ENCODE measurements at places on chromosomes 7 and 10.

GRCh38 chr7:99694201-99694911, 14.6 kb upstream of the CYP3A5 start:
- H3K27me3 ChIP-seq = no peaks in the 10 kb centered on the region
- no peak for DNase-seq
- no peak overlapping the region for H3K27ac ChIP-seq
- peaks cover 13% of the 10 kb centered on the region for H3K4me1 ChIP-seq
- no peak overlapping the region for H3K4me3 ChIP-seq

- H3K4me1 ChIP-seq = peaks cover 13% of the 10 kb centered on the region
- no peak for DNase-seq
- H3K36me3 ChIP-seq = peaks cover 6% of the 10 kb centered on the region
These were observed 150.9 kb downstream of the RGS10 start for GRCh38 chr10:119391440-119392251.

DNA sequence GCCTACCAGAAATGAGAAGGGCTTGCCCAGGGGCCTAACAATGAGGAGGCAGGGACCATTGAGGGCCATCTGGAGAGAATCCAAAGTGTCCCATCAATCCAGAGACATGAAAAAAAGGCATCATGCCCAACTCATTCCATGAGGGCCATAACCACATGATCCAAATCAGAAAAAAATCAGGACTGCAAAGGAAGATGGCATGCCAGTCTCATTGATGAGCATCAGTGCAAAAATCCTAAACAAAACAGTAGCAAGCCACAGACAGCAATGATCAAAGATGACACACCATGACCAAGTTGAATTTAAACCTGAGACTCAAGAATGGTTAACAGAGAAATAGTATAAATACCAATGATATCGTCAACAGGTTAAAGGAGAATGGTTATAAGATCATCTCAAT, 7.0 kb upstream of the CYP3A4 start:
- peaks cover 4% of the 10 kb centered on the region for H3K27me3 ChIP-seq
- no peak overlapping the region for H3K4me3 ChIP-seq
- no peak for DNase-seq

DNA sequence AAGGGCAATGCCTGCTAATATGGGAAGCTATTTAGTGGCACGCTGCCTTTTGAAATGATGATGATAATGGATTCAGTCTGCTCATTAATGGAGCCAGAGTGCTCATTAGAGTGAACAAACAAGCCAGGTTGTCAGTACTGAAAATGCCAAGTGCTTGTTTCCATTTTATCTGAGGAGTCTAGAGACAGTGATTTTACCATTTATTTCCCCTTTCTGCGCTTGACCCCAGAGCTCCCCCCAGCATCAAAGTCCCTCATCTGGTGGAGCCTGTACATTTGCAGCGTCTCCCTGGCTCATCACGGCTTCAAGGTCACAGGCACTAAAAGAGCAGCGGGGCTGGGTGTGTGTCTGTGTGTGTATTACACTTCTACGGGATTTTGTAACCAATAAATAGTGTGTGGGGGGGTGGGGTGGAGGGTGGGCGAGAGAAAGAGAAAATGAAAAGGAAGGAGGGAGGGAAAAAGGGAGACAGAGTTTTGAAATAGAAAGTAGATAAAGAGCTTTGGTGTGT, 553.8 kb downstream of the TFEC start:
- no peaks in the 10 kb centered on the region for H3K36me3 ChIP-seq
- peaks cover 43% of the 10 kb centered on the region for H3K27me3 ChIP-seq
- H3K27ac ChIP-seq = no peak overlapping the region
- no peak for DNase-seq
- H3K4me1 ChIP-seq = peaks cover 11% of the 10 kb centered on the region
- peak overlapping the region; percentile 64 for H3K4me3 ChIP-seq

- H3K36me3 ChIP-seq = no peaks in the 10 kb centered on the region
- H3K27me3 ChIP-seq = no peaks in the 10 kb centered on the region
- DNase-seq = no peak
- H3K4me3 ChIP-seq = no peak overlapping the region
These were observed 671.9 kb upstream of the GALNT17 start for GRCh38 chr7:70460071-70460470.

DNA sequence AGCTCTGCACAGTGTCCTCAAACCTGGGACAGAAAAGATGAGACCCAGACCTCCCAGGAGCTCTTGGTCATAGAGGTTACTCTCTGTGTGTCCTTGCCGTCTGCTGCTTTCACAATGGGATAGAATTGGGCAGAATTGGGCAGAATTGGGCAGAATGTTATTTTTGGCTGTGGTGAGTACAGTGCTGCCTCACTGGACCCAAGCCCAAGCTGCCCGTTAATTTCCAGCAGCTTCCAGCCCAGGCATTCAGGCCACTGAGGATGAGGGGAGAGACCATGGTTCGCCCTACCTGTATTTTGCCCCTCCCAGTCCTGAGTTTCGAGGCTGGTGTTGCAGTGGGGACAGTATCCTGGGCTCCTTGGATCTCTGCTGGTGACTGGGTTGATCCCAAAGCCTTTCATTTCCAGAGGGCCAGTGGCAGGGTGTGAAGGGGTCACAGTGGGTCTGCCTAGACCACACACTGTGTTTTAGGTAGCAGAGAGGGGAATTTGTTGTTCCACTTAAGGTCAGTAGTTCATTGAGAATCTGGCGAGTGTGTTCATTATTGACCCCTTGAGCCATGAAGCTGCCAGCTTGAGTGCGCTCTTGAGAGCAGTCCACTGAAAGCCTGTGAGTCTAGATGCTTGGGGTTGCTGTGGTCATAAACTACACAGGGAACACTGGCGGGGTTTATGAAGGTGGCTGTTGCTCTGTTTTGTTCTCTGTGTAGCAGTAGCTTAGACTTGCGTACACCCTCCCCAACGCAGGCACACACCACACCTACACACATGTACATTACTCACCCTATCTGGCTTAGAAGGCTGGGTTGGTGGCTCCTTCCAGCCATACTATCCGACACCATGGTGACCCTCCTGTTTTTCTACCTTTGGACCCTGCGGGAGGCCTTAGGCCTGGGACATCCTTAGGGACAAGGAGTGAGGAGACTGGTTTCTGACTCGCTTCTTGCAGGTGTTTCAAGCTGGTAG, 23.5 kb downstream of the NACAD start:
- peak; percentile 29 for DNase-seq
- peaks cover 86% of the 10 kb centered on the region for H3K36me3 ChIP-seq
- no peak overlapping the region for H3K4me3 ChIP-seq
- peaks cover 44% of the 10 kb centered on the region for H3K4me1 ChIP-seq
- no peaks in the 10 kb centered on the region for H3K27me3 ChIP-seq

- H3K36me3 ChIP-seq = no peaks in the 10 kb centered on the region
- H3K4me3 ChIP-seq = no peak overlapping the region
These were observed 46.8 kb upstream of the CD36 start for GRCh38 chr7:80591654-80592053.

DNA sequence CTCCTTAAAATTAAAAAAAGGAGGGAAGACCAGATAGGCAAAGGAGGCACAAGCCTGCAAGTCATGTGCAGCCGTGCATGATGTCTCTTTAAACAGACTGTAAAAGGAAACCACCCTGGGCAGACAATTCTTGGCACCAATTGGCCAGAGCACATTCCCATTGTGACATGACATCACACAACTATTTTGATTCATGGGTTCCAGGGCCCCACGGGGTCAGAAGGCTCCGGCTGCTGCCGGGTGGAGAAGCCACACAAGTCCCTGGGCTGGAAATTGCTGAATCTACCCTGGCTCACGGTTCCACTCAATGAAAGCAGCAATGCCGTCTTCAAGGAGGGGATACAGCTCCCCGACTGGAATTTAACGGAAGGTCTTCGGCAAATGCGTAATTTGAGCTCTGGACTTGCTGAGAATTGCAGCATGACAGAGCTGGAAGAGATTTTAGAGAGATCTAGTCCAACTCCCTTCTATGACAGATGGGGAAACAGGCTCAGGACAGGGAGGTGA, 140.5 kb downstream of the PRKAG2 start:
- no peak overlapping the region for H3K4me3 ChIP-seq
- H3K36me3 ChIP-seq = peaks cover 1% of the 10 kb centered on the region
- H3K4me1 ChIP-seq = peaks cover 12% of the 10 kb centered on the region
- no peak overlapping the region for H3K27ac ChIP-seq

DNA sequence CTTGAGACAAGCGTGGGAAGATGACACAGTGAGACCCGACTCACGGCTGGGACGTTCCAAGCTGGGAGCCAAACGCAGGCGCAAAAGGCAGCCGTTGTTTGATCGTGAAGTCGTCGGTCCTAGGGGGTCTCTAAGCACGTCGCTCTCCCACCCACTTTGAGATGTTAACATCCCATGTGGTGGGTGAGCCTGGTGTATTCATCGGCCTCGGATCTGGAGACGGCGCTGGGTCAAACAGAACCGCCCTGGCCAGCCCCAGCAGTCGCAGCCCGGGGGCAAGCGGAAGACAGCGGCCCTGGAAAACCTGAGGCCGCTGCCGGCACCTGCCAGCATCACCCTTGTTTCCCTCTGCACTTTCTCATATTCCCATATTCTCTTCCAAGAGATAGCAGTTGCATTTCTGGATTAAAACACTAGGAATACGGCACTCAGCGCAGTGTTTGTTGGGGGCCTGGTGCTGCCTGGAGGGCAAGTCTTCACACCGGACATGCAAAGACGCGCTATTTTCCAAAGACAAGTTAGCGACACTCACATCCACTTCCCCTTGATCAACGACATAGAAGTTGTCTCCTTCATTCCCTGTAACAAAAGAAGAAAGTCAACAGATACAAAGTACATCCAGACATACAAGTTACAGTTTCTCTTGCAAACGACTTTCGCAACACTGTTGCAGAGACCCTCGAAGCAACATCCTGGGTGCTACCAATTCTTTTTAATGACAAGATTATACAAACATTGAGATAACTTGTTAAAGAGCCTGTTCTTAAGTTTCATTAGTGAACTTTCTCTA, 86.2 kb upstream of the PDGFA start:
- DNase-seq = no peak
- peaks cover 80% of the 10 kb centered on the region for H3K4me1 ChIP-seq
- H3K36me3 ChIP-seq = peaks cover 71% of the 10 kb centered on the region
- H3K4me3 ChIP-seq = peak overlapping the region; percentile 83
- H3K27me3 ChIP-seq = no peaks in the 10 kb centered on the region

- H3K4me3 ChIP-seq = no peak overlapping the region
- H3K27me3 ChIP-seq = no peaks in the 10 kb centered on the region
These were observed 173.6 kb downstream of the ARHGAP12 start for GRCh38 chr10:31754803-31755624.

GRCh38 chr10:83991986-83992753, 147.1 kb upstream of the GHITM start:
- H3K4me1 ChIP-seq = no peaks in the 10 kb centered on the region
- no peaks in the 10 kb centered on the region for H3K27me3 ChIP-seq
- no peaks in the 10 kb centered on the region for H3K36me3 ChIP-seq
- no peak overlapping the region for H3K4me3 ChIP-seq

GRCh38 chr10:89651916-89652573, 7.0 kb upstream of the PANK1 start:
- H3K27ac ChIP-seq = no peak overlapping the region
- H3K36me3 ChIP-seq = no peaks in the 10 kb centered on the region
- H3K4me1 ChIP-seq = no peaks in the 10 kb centered on the region
- H3K4me3 ChIP-seq = no peak overlapping the region
- no peak for DNase-seq

- no peak overlapping the region for H3K4me3 ChIP-seq
- peaks cover 18% of the 10 kb centered on the region for H3K36me3 ChIP-seq
- H3K27me3 ChIP-seq = no peaks in the 10 kb centered on the region
- no peak for DNase-seq
- peaks cover 33% of the 10 kb centered on the region for H3K4me1 ChIP-seq
These were observed 36.4 kb downstream of the ZNF438 start for GRCh38 chr10:30995081-30995770.

GRCh38 chr7:29806995-29807841, 910 bp downstream of the WIPF3 start:
- peak overlapping the region; percentile 53 for H3K4me3 ChIP-seq
- H3K36me3 ChIP-seq = no peaks in the 10 kb centered on the region
- peaks cover 80% of the 10 kb centered on the region for H3K27me3 ChIP-seq
- DNase-seq = no peak

DNA sequence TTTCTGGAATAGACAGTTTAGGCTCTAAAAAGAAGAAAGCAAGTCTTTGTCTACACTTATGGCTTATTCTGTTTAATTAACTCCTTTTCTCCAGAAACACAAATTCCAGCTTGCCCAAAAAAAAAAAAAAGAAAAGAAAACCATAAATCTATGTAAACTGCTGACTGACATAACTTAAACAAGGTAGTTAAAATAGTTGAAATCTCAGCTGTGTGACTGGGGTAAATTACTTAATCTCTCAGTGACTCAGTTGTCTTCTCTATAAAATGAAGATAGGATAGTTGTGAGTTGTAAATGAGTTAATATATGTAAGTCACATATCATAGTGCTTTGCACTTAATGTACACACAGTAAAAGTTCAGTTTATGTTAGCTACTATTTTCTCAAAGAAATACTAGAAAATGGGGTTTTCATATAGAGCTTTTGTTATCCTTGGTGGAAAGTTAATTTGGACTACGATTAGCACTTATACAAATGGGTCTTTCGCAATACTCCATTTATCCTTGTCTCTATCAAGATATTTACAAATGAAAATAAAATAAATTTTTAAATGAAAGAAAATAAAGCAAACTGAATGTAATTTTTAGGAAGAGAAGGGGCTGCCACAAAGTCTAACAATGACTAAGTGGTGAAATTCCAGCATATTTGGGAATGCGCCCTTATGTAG, 200.9 kb downstream of the MBL2 start:
- DNase-seq = no peak
- no peak overlapping the region for H3K27ac ChIP-seq
- no peaks in the 10 kb centered on the region for H3K27me3 ChIP-seq
- H3K4me3 ChIP-seq = no peak overlapping the region
- H3K36me3 ChIP-seq = no peaks in the 10 kb centered on the region

GRCh38 chr7:23117841-23118240, 12.3 kb downstream of the KLHL7 start:
- H3K27ac ChIP-seq = no peak overlapping the region
- no peaks in the 10 kb centered on the region for H3K27me3 ChIP-seq
- H3K36me3 ChIP-seq = peaks cover 8% of the 10 kb centered on the region
- H3K4me3 ChIP-seq = no peak overlapping the region

DNA sequence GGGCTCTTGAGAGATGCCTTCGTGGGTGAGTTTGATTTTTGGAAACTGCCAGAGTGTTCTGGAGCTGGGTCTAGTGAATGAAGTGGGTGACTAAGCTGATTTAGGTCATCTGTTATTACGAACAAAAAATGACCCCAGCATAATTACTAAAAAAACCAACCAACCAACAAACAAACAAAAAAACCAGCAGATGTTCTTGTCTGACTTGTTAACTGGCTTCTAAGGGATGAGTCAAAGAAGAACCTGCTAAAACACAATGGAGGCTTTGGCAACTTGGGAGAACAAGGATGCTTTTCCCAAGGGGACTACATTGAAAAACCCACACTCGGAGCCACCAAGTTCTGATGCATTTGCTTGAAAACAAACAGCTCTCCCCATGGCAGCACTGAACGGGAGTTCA, 11.5 kb downstream of the TACR2 start:
- DNase-seq = no peak
- no peaks in the 10 kb centered on the region for H3K27me3 ChIP-seq
- peaks cover 52% of the 10 kb centered on the region for H3K36me3 ChIP-seq
- H3K27ac ChIP-seq = peak overlapping the region; percentile 76

- H3K4me3 ChIP-seq = peak overlapping the region; percentile 88
- no peaks in the 10 kb centered on the region for H3K27me3 ChIP-seq
- H3K4me1 ChIP-seq = peaks cover 10% of the 10 kb centered on the region
- no peak for DNase-seq
- H3K27ac ChIP-seq = no peak overlapping the region
These were observed 124.0 kb upstream of the PTPN20 start for GRCh38 chr10:46787321-46787615.

- H3K27ac ChIP-seq = peak overlapping the region; percentile 99
- peaks cover 54% of the 10 kb centered on the region for H3K4me1 ChIP-seq
- no peaks in the 10 kb centered on the region for H3K27me3 ChIP-seq
- peak; percentile 76 for DNase-seq
- H3K36me3 ChIP-seq = peaks cover 32% of the 10 kb centered on the region
These were observed 977 bp upstream of the SFR1 start for GRCh38 chr10:104120903-104121484.
